ENCODE measurements at places on chromosomes 2 and 18. TPM values are rescaled to one million over a fixed set of nuclear protein-coding genes. Genes with fewer than 3 reads are reported as not detected.

Gene MYL12A
- total RNA-seq = 1,425 TPM

Gene CNDP2
- total RNA-seq = 48.4 TPM

Gene LBX2
- 1.6 TPM for total RNA-seq

Gene GAREM1
- total RNA-seq = 2.9 TPM

Gene NXPH2
- total RNA-seq = 8.3 TPM

GRCh38 chr2:10963155-10963554 lies 51.4 kb downstream of the KCNF1 start:
- H3K4me1 ChIP-seq = peaks cover 10% of the 10 kb centered on the region
- H3K27ac ChIP-seq = no peak overlapping the region
- DNase-seq = no peak
- no peak overlapping the region for H3K4me3 ChIP-seq
- H3K36me3 ChIP-seq = no peaks in the 10 kb centered on the region
- no peaks in the 10 kb centered on the region for H3K27me3 ChIP-seq

DNA sequence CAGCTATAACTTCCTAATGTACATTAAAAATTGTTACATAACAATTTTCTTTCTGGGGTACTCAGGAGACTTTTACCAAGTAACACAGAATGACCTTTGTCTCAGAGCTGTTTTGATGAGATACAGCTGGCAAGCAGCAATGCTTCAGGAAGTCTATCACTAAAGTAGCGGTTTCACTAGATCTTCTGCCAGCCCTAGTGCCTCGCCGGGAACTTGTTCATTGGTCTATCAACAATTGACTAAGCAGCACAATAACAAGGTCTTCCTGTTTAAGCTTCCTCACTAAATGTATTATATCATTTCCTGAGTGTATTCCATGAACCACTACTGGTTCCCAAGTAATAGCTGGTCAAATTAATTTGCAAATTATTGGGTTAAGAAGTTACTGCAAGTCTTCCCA lies 69.2 kb downstream of the TRIP12 start:
- H3K27me3 ChIP-seq = no peaks in the 10 kb centered on the region
- peaks cover 39% of the 10 kb centered on the region for H3K36me3 ChIP-seq
- H3K4me1 ChIP-seq = peaks cover 3% of the 10 kb centered on the region
- no peak for DNase-seq
- H3K4me3 ChIP-seq = no peak overlapping the region

GRCh38 chr2:181070836-181071200 lies 90.4 kb downstream of the UBE2E3 start:
- H3K36me3 ChIP-seq = peaks cover 11% of the 10 kb centered on the region
- no peak for DNase-seq
- H3K4me1 ChIP-seq = 0 out of 2 replicates have a peak, but pooled peaks cover 4% of the 10 kb centered on the region
- no peaks in the 10 kb centered on the region for H3K27me3 ChIP-seq
- H3K27ac ChIP-seq = no peak overlapping the region

- H3K36me3 ChIP-seq = no peaks in the 10 kb centered on the region
- H3K27me3 ChIP-seq = no peaks in the 10 kb centered on the region
- no peak for DNase-seq
Observed at GRCh38 chr18:36468161-36468560, 170.6 kb downstream of the FHOD3 start.

- H3K27me3 ChIP-seq = no peaks in the 10 kb centered on the region
- DNase-seq = no peak
- H3K27ac ChIP-seq = no peak overlapping the region
- H3K4me1 ChIP-seq = peaks cover 23% of the 10 kb centered on the region
- H3K4me3 ChIP-seq = no peak overlapping the region
Observed at GRCh38 chr2:36433311-36434217, 78.0 kb downstream of the CRIM1 start.

- H3K4me1 ChIP-seq = no peaks in the 10 kb centered on the region
- no peak overlapping the region for H3K4me3 ChIP-seq
- 0 out of 2 replicates have a peak, but pooled peaks cover 8% of the 10 kb centered on the region for H3K27me3 ChIP-seq
- DNase-seq = no peak
Observed at GRCh38 chr18:76260941-76261472, 234.0 kb downstream of the ZNF516 start.

GRCh38 chr2:167127135-167127534 lies 238.9 kb downstream of the XIRP2 start:
- H3K27me3 ChIP-seq = no peaks in the 10 kb centered on the region
- DNase-seq = no peak
- no peak overlapping the region for H3K4me3 ChIP-seq
- H3K4me1 ChIP-seq = no peaks in the 10 kb centered on the region
- no peak overlapping the region for H3K27ac ChIP-seq
- no peaks in the 10 kb centered on the region for H3K36me3 ChIP-seq

DNA sequence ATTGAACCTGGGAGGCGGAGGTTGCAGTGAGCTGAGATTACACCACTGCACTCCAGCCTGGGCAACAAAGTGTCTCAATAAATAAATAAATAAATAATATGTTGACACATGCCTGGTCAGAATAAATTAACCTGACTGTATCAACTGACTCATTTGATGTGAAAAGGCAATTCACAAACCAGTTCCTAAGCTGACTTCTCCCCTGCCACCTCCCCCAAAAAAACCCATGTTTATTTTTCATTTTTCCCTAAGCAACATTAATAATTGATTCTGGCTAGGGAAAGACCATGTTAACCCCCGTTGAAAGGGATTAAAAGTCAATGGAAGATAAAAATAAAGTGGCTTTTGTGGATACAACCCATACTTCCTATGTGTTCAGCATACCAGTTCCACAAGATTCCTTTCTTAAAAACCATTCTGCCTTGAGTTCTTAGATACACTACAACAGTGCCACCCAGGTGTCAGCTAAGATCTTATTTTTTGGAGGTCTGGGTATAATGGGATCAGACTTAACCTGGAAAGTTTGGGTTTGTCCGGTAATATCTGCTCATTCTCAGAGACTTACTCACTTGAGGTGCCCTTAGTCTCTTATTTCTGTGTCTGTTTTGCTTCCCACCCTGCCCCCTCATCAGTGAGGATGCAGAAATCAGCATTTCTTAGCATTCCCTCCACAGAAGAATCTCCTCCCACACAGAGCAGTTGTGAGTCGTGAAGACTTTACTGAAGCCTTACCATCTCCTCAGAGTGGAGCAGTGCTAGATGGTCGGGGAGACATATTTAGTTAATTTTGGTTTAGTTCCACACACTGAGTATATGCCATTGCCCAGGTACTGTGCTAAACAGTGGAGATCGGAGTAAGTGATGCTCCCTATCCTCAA lies 10.1 kb upstream of the MCFD2 start:
- peaks cover 6% of the 10 kb centered on the region for H3K4me1 ChIP-seq
- no peak overlapping the region for H3K4me3 ChIP-seq
- no peaks in the 10 kb centered on the region for H3K27me3 ChIP-seq
- no peak for DNase-seq

DNA sequence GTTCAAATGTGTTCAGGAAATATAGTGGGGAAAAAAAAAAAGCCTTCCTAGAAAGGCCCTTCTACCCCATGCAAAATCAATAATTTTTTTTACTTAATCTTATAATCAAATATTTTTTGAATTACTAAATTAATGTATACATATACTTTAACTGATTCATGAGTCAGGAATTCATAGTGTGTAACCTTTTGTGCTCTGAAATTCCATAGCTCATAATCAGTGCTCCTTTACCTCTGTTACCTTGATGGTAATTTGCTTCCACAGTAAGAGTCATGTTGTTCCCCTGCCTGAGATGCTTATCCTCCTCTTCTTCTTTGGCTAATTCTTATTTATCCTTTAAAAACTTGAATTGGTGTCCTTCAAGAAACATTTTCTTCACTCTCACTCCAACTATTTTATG lies 414.2 kb downstream of the THSD7B start:
- no peaks in the 10 kb centered on the region for H3K27me3 ChIP-seq
- H3K27ac ChIP-seq = no peak overlapping the region
- H3K36me3 ChIP-seq = no peaks in the 10 kb centered on the region
- DNase-seq = no peak
- no peak overlapping the region for H3K4me3 ChIP-seq
- H3K4me1 ChIP-seq = peaks cover 10% of the 10 kb centered on the region

DNA sequence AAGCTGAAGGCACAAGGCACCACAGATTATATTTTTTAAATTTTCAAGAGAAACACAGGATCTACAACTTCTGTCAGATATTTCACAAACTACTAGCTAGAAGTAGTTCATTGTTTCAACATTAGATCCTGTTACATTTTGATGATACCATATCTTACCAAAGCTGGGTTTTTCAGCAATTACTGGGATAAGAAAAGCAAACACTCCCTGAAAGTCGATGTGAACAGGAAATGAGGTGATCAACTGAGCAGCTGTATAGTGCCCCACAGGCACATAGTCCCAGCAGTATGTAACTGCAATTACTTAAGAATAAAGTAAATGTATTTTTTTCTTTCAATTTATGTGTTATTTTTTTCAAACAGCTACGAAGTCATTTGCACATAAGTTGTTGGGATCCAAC lies 103.5 kb downstream of the DNER start:
- H3K4me3 ChIP-seq = no peak overlapping the region
- H3K27me3 ChIP-seq = no peaks in the 10 kb centered on the region
- no peak overlapping the region for H3K27ac ChIP-seq
- no peaks in the 10 kb centered on the region for H3K36me3 ChIP-seq

- no peak overlapping the region for H3K4me3 ChIP-seq
- peaks cover 22% of the 10 kb centered on the region for H3K4me1 ChIP-seq
- H3K27me3 ChIP-seq = no peaks in the 10 kb centered on the region
- no peak for DNase-seq
Observed at GRCh38 chr2:127614246-127614645, 31.7 kb upstream of the GPR17 start.

GRCh38 chr2:162006337-162006736 lies 67.7 kb downstream of the DPP4 start:
- H3K4me3 ChIP-seq = no peak overlapping the region
- H3K27me3 ChIP-seq = no peaks in the 10 kb centered on the region
- H3K4me1 ChIP-seq = no peaks in the 10 kb centered on the region
- H3K36me3 ChIP-seq = no peaks in the 10 kb centered on the region
- no peak for DNase-seq
